ENCODE measurements at places on chromosomes 1 and 21.

DNA sequence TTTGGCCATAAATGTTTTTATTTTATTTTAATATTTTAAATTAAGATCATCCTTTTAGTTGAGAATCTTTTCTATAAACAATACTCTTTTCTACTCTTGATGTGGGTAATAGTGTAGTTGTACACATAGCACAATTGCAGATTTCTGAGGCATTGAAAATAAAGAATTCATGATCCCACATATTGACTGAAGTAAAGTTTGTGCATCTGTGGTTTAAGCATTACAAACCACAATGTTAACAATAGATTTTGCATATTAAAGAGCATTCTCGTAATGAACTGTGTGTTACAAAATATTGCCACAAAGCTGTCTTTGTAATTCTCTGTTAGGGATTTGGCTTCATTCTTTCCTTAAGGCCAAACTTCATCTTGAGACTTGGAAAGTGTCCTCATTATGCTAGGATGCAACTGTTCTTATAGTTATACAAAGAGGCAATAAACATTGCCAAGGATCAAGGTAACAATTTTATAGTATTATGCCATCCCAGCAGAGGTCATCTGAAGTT is 256.8 kb downstream of the OLFM3 start:
- no peak for DNase-seq

DNA sequence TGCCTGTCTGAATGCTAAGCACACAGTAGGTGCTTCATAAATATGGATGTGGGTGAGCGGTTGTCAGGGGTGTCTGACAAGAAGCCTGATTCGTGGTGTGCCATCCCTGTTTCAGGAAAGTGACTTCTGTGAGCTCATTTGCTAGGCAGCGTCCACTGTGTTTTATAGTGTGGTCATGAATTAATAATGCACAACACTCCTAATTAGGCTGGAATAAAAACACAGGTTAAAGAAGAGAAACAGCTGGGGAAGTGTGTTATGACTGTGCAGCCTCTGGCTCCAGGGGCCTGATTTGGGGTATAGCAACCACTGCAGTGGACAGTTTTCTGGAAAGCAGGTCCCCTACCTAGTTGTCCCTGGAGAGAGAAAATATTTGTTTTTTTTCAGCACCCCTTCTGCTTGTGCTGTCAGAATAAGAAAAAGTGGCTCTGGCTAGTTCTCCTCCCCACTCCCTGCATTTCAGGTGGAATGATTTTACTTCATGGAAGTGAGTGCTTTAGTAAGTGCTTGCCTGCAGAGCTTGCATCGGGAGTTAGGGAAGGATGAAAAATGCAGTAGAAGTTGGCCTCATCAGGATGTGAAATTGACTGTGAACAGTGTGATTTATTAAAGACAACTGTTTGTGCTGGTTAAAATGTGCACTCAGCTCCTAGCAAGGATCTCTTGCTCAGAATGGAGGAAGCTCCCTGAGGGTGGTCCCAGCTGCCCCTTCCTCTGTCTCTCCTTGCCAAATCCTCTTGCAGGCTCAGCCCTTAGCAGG is 333.8 kb downstream of the HHAT start:
- DNase-seq, result no peak

DNA sequence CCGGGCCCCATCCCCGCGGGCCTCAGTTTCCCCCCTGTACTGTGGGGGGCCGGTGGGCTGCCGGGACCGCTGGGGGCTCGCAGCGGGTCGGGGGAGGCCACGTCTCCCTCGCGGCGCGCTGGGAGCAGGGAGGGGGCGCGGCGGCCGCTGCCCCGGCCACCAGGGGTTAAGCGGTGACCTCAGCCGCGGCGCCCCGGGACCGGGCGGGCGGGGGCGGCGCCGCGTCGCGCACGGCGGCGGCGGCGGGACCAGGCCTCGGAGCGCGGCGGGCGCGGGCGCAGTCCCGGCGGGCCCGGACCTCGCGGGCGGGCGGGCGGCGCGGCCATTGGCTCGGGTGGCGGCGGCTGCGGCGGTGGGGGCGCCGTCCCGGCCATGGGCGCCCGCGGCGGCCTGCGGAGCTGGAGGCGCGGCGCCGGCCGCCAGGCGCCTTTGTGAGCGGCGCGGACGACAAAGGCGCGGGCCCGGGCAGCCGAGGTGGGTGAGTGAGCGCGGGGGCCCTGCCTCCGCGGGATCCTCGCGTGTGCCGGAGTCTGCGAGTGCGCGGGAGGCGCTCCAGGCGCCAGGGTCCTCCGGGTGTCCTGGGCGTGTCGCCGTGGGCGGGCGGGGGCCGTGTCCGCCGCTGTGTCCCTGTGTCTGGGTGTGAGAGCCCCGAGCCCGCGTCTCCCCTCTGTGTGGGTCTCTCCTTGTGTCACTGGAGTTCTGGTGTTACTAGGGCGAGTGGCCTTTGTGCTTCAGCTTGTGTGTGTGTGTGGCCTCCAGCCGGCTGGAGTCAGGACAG is at the start of gene ARHGEF10L:
Gene ARHGEF10L, plus strand, starts transcription at position 222 of the 778 bp plus-strand sequence. CDS start 40,898 bp downstream, outside the sequence.
- DNase-seq, result no peak

- DNase-seq, result no peak
Observed at GRCh38 chr1:75430526-75430925, 180.4 kb downstream of the SLC44A5 start.

GRCh38 chr1:193566735-193567134 is 380.3 kb upstream of the B3GALT2 start:
- no peak for DNase-seq

GRCh38 chr1:22320587-22321344 is 130.9 kb upstream of the ZBTB40 start:
- DNase-seq, result no peak
